ENCODE measurements at places on chromosomes 6 and 20.
A peak's percentile ranks its signal among the peaks of the same experiment; 100 is the strongest.

GRCh38 chr20:37914672-37915433 lies 11.9 kb downstream of the VSTM2L start:
- DNase-seq = peak; percentile 6

DNA sequence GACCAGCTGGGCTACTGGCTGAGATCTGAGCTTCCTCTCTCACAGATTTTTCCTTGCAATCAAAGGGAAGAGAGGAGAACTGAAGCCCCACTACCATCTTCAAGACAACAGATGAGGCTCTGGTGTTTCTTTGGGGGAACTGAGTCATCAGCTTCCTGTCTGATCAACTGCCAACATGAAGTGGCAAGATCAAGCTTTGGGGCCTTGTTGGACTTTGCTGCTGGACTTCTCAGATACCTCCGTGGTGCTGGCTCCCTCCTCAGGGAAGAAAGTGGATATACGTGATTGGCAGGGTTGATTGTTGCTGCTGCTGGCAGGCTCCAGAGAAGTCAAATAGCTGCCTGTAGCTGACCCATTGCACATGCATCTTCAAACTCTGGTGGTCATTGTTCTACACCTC lies 3.6 kb upstream of the TOX2 start:
- DNase-seq = no peak

DNA sequence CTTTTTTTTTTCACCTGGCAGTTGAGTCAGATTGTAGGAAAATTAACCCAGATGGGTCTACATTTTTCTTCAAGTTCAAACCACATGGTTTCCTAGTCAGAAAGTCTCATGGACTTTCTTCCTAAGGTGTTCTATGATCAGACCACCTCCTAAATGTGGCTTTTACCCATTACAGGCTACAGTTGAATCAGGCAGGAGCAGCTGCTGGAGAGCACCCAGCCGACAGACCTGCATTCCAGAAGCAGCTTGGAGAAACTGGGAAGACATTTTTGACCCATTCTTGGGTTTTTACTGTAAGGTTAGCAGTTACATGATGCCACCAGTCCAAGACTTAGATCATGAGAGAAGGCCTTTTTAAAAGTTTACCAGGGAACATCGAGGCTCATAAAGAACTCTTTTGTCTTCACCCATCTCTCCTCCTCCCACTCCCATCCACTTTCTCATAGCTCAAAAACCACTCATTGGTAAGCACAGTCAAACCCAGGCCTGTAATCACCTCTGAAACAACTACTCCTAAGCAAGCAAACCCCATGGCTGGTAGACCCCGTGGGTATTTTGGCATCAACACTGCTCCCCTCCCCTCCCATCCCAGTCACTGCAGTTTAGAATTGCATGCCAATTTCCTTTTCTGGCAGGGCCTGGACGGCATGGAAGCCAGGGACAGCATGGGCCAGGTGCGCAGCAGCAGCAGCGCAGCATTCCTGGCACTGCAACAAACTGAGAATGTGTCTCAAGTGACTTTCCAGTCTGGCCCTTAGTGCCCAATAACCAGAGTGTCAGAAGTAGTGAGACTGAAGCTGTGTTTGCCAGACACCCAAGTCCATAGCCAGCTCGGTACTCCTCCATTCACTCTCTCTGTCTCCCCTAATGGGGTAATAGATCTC lies 113.7 kb downstream of the CLIC5 start:
- no peak for DNase-seq

DNA sequence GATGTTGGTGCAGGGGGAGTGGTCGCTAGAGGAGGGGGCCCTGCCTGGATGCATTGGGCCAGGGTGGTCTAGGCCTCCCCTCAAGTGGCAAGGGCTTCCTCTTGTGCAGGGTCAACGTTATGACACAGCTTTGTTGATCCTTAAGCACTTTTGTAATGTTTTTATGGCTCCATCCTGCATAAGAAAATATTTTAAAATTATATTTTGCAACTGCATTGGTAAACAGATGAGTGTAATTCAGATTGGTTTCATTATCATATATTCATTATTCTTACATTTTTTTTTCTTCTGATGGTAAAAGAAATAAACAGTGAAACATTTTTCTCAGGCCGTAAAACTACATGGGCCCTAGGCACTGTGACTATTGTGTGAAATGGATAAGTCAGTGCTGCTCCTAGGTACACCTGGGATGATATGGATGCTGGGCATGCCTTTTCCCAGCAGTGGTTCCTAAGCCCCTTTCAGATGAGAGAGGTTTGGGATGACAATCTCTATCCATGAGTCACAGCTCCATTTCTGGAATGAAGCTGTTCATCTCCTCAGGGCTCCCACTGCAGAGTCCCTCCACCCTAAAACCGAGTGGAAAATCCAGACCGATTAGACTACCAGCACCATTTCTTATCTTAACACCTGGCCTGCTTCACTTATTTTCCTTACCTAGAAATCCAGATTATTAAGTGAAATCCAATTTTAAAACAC lies 5.8 kb upstream of the SIM1 start:
- DNase-seq = no peak

Measured in activated CD4-positive, alpha-beta T cell treated with anti-CD3 and anti-CD28 coated beads, Interleukin-2, amount 50 U/mL, for 1 hour (primary cell).